ENCODE measurements at places on chromosomes 6 and 20.

DNA sequence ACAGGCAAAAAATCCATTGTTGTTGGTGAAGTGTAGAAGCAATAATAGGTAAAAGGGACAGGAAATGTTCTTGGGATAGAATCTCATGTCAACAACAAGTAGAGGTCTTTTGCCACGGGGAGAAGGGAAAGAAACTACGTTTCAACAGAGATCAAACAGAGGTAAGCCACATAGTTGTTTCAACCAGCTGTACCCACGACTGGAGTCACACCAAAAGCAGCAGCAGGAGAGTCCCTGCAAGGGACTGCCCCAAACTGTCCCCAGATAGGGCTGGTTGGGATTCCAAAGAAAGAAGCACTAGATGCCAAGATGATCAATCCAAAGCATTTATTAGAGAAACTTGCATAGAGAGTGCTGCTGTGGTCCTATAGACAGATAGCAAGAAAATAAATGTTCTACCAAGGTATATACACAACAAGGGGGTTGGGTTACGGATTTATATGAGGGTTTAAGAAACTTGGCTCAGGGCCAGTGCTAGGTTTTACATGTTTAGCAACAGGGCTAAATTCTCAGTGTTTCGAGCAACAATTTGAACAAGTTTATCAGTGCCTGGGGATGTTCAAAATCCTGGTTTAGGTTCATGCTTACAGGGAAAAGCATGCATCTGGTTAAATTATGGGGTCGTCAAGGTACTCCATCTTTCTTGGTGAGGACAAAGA is 466.5 kb downstream of the MMUT start:
- no peak for DNase-seq

DNA sequence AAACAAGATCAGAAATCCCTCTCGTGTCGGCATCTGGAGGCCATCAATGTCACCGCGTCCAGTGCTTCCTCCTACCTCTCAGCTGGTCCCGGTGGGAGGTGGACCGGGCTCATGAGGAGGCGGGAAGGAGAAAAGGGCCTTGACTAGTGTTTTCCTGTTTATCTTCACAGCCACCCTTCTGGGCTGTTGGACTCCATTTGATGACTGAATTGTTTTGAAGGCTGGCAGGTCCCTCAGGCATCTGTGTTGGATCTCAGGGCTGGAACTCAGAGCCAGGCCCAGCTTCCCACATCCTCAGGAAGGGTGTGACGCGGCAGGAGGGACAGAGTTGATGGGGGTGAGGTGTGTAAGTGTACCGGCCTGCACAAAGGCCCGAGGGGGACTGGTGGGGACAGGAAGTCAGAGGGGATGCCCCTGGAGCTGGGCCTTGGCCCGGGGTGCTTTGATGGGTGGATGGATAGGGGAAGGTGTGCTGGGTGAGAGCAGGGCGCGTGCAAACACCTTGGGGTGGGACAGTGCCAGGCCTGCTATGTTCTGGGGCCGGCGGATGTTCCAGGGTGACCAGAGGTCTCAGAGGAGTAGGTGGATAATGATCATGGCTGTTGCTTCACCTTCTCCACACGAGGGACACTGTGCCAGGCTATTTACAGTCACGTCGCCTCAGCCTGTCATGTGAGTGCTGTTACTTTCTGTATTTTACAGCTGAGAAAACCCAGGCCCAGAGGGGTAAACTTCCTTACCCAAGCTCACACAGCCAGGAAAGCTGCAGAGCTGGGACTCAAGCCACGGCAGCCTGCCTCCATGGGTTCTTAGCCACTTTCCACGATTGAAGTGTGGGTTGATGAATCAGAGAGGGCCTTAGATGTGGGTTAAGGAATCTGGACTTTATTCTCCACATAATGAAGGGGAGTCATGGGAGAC is 17.9 kb upstream of the CHMP4B start:
- DNase-seq: no peak

- DNase-seq: no peak
Observed at GRCh38 chr6:39778581-39779255, 13.5 kb upstream of the DAAM2 start.

GRCh38 chr6:116398316-116399010 is 27.7 kb downstream of the DSE start:
- DNase-seq: no peak

DNA sequence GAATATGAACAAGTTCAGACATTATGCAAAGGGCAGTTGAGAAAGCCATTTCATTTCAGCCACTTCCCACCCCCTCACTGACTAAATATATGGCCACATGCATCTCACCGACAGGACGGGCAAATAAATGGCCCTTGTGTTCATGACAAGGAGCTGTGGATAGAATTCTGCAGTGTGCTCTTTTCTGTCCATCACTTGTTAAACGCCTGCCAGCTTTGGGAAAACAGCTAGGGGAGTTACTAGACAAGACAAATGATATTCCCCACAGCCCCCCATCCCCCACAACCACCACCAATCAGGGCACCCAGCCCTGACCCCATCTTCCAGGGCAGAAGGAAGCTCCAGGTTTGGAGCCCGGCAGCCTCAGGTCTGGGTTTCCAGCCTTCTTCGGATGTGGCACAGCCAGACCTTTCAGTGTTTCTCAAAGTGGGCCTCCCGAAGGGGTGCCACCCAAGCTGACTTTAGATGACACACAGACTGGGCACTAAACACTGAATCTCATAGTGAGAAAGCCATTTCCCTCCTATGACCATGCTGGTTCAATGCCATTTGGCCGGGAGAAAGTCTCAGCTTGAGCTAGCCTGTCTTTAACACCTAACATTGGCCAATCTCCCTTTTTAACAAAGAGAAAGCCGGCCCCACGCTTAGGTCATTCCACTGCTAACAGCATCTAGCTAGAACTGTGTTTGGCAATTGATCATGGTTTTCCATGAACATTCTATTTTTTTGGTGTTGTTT is 4.0 kb upstream of the RIPOR3 start:
- DNase-seq: no peak
